Stimulated activated CD4-positive, alpha-beta T cell treated with anti-CD3 and anti-CD28 coated beads, Interleukin-12 subunit alpha, Interleukin-12 subunit beta, amount 100 ng/mL, for 48 hours (primary cell): ENCODE measurements at places on chromosomes 11 and 22.

DNA sequence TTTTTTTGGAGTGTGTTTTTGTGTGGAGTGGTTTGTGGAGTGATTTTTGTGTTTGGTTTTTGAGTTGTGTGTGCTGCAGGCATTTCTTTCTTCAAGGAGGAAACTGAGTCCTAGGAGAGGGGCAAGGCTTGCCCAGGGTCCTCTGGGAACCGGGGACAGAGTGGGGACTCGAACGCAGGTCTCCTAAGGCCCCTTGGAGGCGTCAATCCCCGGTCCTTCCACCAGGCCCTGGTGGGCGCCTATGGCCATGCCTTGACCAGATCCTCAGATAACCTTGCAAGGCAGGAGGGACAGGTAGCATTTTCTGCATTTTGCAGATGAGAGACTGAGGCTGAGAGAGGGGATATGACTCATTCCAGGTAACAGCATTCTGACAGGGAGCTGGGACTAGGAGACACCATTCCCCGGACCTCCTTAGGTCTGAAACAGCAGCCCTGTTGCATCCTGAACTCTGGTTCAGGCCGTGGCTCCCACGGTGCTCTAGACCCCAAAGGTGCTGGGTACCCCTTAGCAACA, 39.1 kb downstream of the MYO7A start:
- no peak for DNase-seq

DNA sequence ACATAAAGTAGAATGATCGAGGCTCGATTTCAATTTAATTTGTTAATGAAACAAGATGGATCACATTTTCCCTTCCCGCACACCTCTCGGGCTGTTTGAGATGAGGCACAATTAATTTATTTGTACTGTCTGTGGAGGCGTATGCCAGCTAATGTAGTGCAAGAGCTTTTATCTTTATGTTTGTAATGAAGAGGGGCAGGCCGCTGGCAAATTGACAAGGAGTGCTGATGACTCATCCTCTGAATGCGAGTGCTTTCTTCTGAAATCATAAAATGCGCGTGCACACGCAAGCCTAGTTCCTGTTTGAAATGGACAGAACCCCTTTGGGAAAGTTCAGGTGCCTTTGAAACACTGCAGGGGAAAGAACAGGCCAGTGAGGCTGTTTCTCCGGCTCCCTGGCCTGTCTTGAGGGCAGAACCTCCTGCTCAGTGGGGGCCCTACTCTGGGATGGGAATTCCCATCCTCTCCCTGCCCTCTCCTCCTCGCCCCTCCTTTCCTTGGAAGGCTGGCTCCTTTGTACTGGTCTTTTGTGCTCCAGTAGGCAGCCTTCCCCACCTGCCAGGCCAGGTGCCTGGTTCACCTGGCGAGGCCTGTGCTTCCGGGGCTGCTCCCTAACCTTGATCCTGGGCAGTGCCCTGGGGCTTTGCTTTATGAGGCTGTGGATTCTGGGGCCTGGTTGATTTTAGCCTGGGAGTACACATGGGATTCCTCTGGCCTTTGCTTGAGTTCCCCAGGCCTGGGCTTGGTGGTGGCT, 50.3 kb downstream of the TEAD1 start:
- no peak for DNase-seq

DNA sequence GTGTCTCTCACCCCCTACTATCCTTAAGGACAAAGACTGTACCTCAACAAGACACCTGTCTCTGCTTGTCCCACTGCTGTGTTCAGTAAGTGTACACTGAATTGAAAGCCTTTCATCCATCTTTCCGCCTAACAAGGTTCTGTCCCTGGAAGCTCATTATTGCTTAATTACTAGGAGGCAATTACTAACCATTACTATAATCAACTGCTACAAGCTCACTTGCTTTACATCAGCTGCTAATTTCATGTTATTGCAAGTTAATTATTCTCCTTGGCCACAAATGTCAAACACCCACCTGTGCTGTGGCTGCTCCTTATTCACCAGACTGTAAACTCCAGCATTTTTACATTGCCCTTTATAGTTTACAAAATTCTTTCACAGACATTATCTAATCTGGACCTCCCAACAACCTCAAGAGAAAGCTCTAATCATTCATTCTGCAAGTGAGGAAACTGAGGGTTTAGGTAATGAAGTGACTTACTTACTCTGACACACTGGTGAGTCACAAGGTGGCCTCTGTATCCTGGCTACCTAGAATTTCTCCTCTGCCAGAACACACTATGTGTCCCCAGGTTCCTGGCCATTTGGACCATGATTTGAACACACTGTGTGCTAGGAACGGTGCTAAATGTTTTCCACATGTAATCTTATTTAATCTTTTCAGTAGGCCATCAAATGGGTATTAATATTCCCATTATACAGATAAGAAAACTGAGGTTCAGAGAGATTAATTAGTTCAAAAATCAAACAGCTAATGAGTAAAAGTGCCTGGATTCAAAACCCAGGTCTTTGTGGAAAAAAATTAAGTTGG, 66.7 kb downstream of the RAB30 start:
- peak; percentile 14 for DNase-seq

- no peak for DNase-seq
Observed at GRCh38 chr11:60924906-60925853, 920 bp downstream of the TMEM132A start.

DNA sequence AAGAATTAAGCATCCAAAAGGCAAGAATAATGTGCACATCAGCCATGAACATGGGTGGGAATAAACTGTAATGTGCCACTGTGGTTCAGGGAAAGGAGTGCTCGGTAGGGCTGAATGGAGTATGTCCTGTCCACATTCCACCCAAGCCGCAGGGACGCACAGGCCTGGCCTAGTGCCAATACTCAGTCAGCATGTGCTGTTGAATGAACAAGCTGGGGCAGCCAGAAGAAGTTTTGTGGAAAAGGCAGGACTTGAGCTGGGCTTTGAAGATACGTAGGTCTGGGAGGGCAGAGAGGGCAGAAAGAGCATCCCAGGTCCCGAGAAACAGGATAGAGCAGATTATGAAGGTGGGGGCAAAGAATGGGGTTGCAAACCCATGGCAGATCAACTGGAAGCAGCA, 60.0 kb upstream of the PLET1 start:
- DNase-seq: no peak

- no peak for DNase-seq
Observed at GRCh38 chr11:43853781-43854180, 26.9 kb upstream of the ALKBH3 start.

GRCh38 chr11:124463324-124463723, 17.8 kb upstream of the OR8B8 start:
- DNase-seq: no peak

GRCh38 chr22:39883057-39883456, 10.5 kb downstream of the ENTHD1 start:
- DNase-seq: no peak

GRCh38 chr11:11421509-11421908, 68.5 kb upstream of the CSNK2A3 start:
- DNase-seq: no peak

GRCh38 chr11:1573903-1574237, 1.8 kb upstream of the DUSP8 start:
- DNase-seq: no peak
